ENCODE measurements at places on chromosomes 1 and 21. TPM values are rescaled to one million over a fixed set of nuclear protein-coding genes. Genes with fewer than 3 reads are reported as not detected.

- H3K27me3 ChIP-seq: peaks cover 17% of the 10 kb centered on the region
- H3K4me1 ChIP-seq: peaks cover 12% of the 10 kb centered on the region
- H3K4me3 ChIP-seq: peak overlapping the region; percentile 55
Observed at GRCh38 chr1:10866321-10867093, 70.1 kb upstream of the CASZ1 start.

DNA sequence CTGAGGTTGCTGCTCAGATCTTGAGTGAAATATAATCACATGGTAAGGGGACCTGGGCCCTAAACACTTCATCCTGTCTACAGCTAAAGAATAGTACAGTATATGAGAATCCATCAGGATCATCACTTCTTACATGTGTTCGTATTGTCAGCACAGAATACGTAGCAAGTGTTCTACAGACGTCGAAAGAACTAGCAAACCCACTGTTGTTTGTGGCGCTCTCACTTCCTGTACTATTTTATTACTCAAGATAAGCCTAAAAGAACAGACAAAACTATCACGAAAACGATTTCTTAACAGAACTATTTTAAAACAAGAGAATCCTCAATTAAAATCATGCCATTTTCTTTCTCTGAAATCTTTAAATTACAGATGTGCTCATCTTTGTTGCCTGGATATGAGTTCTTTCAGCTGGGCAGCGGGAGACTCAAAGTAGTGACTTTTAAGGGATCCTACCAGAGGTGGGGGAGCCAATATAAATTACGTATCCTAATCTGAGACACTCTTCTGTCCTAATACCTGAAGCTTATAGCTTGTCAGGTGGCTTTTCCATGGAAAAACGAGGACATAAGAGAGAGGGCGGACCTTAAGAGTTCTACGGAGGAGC is 724 bp downstream of the ST7L start:
- no peak for DNase-seq
- H3K4me1 ChIP-seq: peaks cover 43% of the 10 kb centered on the region

- peak overlapping the region; percentile 78 for H3K27ac ChIP-seq
- peak; percentile 66 for DNase-seq
- peaks cover 20% of the 10 kb centered on the region for H3K27me3 ChIP-seq
- H3K4me3 ChIP-seq: no peak overlapping the region
- peaks cover 48% of the 10 kb centered on the region for H3K4me1 ChIP-seq
Observed at GRCh38 chr1:38724160-38725131, 135.1 kb downstream of the RRAGC start.

GRCh38 chr1:107262467-107263286 is 121.8 kb downstream of the NTNG1 start:
- no peak overlapping the region for H3K27ac ChIP-seq
- no peaks in the 10 kb centered on the region for H3K36me3 ChIP-seq
- no peaks in the 10 kb centered on the region for H3K27me3 ChIP-seq
- no peaks in the 10 kb centered on the region for H3K4me1 ChIP-seq

DNA sequence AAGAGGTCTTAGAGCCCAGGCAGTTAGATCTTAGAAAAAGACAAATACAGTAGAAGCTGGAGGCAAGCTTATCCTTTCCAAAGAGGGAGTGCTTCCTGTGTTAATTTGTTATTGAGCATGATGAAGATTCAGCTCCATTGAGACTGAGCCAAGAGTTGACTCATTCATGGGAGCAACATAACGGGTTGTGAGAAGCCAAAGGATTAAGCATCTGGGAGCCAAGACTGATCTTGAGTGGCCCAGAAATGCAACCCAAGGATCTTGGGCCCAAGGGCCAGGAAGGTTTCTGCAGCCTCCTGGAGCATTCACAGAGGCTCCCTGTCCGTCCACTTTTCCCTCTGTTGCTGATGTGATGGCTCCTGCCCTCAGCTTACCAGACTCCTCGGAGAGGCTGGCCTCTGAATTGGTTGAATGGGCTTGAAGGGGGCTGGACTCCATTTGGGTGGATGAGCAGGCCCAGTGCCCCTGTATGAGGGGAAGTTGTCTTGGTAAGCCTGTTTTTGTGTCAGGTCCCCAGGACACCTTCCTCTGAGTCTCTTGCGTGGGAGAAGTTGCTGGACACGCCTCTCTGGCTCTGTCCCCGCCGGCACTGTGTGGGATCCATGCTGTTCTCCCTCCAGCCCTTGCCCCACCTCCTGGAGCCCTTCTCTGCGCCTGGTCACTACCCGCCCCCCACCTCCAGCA is 42.4 kb downstream of the PDE9A start:
- no peaks in the 10 kb centered on the region for H3K4me1 ChIP-seq
- peaks cover under 1% of the 10 kb centered on the region for H3K36me3 ChIP-seq
- DNase-seq: peak; percentile 75
- H3K4me3 ChIP-seq: no peak overlapping the region
- H3K27me3 ChIP-seq: no peaks in the 10 kb centered on the region

DNA sequence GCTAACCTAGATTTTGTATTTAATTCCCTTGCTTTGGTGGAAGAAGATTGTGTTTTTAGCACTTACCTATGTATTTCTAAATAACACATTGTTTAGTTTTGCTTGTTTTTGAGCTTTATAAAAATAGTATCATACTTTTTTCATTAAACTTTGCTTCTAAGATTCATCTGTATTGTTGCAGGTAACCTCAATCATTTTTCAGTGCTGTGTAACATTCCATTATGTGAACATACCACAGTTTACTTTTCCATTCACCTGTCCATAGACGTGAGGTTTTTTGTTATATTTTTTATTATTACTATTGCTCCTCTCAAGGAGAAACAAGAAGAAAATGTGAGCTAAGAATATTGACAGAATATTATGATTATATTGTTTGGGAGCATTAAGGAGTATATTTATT is 15.2 kb upstream of the PLEKHO1 start:
- peaks cover 8% of the 10 kb centered on the region for H3K36me3 ChIP-seq
- H3K27ac ChIP-seq: no peak overlapping the region
- no peak for DNase-seq
- no peaks in the 10 kb centered on the region for H3K4me1 ChIP-seq

DNA sequence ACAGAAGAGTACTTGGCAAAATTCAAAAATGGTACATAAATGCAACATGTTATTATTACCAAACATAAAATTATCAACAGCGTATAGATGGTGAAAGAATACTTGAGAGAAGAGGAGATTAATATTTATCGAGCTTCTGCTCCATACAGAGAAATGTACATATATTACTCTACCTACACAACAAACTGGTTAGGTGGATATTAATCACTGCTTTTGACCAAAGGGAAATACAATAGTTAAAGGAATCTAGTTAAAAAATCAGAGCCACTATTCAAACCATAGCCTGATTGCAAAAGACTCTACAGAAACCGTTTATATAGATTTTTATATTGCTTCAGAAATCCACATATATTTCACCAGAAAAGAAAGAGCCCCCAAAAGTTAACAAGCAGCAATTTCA is 379.3 kb upstream of the PRMT6 start:
- no peaks in the 10 kb centered on the region for H3K4me1 ChIP-seq
- H3K27me3 ChIP-seq: no peaks in the 10 kb centered on the region
- no peak for DNase-seq
- no peak overlapping the region for H3K27ac ChIP-seq
- no peaks in the 10 kb centered on the region for H3K36me3 ChIP-seq
- no peak overlapping the region for H3K4me3 ChIP-seq

- H3K4me1 ChIP-seq: peaks cover 61% of the 10 kb centered on the region
- peaks cover 19% of the 10 kb centered on the region for H3K36me3 ChIP-seq
- no peaks in the 10 kb centered on the region for H3K27me3 ChIP-seq
Observed at GRCh38 chr1:207824691-207825408, 73.0 kb downstream of the CD46 start.

DNA sequence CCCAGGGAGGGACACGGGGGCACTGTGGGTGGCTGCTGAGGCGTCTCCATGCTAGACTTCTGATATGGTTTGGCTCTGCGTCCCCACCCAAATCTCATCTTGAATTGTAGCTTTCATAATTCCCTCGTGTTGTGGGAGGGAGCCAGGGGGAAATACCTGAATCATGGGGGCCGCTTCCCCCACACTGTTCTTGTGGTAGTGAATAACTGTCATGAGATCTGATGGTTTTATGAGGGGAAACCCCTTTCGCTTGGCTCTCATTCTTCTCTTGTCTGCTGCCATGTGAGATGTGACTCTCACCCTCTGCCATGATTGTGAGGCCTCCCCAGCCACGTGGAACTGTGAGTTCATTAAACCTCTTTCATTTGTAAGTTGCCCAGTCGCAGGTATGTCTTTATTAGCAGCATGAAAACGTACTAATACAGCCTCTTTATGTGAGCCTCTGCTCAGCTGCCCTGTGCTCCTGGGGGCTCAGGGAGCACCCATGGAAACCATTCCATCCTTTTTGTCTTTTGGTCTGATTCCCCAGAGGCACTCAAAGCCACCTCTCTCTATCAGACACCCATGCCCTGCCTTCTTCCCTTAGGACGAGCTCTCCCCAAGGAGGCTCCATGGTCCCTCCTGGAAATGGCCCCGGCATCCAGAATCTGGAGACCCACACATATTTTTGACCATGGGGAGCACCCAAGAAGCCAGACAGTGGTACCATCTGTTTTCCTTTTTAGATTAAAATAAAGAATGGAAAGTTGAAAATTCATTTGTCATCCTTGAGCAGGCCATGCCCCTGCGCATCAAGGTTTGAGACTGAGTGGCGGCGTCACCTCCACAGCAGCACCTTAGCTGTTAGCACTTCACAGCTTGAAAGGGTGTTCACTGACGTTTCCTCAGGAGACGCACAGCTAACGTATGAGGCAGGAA is 65.9 kb upstream of the FAM20B start:
- H3K4me1 ChIP-seq: no peaks in the 10 kb centered on the region
- no peaks in the 10 kb centered on the region for H3K36me3 ChIP-seq
- no peak for DNase-seq
- H3K4me3 ChIP-seq: no peak overlapping the region
- H3K27me3 ChIP-seq: no peaks in the 10 kb centered on the region

DNA sequence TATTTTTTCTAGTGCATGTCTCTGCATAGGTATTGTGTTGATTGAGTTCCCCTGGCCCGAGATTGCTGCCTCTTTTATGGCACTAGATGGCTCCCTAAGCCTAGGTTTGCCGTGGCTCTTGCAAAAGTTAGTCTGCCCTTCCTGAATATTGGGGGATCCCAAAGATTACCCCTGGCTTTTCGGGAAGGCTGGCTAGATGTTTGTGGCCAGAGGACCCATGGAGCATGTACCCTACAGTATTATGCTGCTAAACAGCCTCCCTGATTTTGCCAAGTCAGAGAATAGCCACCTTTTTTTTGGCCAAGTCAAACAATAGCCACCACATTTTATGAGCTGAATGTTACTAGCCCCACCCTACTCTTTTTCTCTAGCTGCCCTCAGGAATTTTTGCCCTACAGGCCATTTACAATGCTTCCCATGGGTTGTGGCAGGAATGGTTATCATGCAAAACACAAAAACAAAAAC is 343.2 kb downstream of the OLFM3 start:
- no peak overlapping the region for H3K4me3 ChIP-seq
- no peaks in the 10 kb centered on the region for H3K27me3 ChIP-seq
- no peak overlapping the region for H3K27ac ChIP-seq
- DNase-seq: no peak
- no peaks in the 10 kb centered on the region for H3K4me1 ChIP-seq

GRCh38 chr21:20970691-20971090 is 27.5 kb upstream of the NCAM2 start:
- H3K4me3 ChIP-seq: no peak overlapping the region
- H3K27ac ChIP-seq: no peak overlapping the region
- peak; percentile 16 for DNase-seq

DNA sequence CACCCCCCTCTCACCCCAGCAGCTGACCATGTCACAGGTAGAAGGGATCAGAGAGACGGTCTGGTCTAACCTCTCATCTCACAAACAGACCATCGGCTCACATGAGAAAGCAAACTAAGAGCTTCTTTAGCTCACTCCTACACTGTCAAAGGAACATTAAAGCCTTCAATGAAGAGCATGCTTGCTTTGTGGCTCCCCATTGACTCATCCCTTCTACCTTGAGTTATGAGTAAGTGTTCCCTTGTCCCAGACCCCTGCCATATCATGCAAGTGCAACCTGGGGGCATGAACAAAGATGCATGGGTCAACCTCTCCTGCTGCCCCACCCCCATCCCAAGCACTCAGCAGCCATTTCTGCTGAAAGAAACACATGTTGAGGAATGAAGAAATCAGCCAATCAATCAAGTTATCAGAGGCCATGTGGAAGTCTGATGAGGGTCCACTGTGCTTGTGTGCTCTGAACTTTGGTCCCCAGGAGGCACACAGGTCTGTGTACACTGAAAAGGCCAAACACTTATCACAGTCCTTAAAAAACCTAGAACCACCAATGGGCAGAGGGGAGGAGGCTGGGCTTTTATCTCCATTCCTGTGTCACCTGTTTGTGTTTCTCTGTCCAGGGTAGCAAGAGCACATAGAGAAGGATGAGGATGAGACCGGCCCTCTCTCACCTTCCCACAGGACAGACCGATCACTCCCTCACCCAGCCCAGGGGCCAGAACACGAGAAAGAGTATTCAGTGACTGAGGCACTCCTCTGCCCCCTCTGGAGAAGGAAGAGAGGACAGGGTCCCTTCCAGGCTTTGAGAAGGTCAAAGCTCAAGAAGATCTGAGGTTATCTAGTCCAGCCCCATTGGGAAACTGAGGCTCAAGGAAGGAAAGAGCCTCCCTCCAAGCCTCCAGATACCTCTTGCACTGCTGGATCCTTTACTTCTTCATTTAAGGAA is 9.5 kb downstream of the ETNK2 start:
- no peak overlapping the region for H3K4me3 ChIP-seq
- H3K27me3 ChIP-seq: no peaks in the 10 kb centered on the region
- no peak overlapping the region for H3K27ac ChIP-seq
- H3K4me1 ChIP-seq: no peaks in the 10 kb centered on the region
- peaks cover 42% of the 10 kb centered on the region for H3K36me3 ChIP-seq

DNA sequence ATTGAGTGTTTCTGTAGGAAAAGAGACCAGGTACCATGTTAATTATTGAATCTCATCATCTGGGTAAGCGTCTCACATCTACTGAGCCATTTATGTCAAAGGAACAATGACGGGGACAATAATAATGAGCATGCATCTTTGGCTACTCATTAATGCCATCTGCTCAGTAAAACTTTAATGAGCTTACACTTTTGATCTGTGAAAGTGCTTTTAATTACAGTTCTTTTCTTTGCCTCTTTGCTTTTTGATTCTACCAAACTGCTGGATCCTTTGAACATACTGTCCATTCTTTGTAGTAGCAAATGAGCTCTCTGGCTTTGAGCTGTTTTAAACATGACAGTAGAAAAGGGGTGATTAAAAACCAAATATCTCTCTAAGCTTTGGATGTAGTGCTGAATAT is 181.2 kb upstream of the IVNS1ABP start:
- no peaks in the 10 kb centered on the region for H3K36me3 ChIP-seq
- H3K4me3 ChIP-seq: no peak overlapping the region
- H3K4me1 ChIP-seq: no peaks in the 10 kb centered on the region

The VPS26C gene
- 118 TPM for total RNA-seq

The OPTC gene
- not detected for total RNA-seq

The TNNI3K gene
- 7.0 TPM for total RNA-seq

The AGMAT gene
- not detected for total RNA-seq

The CFHR4 gene
- total RNA-seq: not detected

The LINGO4 gene
- not detected for total RNA-seq

The SERPINC1 gene
- not detected for total RNA-seq

The LRRC39 gene
- total RNA-seq: not detected

The FAM229A gene
- total RNA-seq: 10.1 TPM

The ESPN gene
- total RNA-seq: 4.9 TPM

The CD2 gene
- total RNA-seq: not detected
